ENCODE measurements at places on chromosomes 6 and 20. TPM values are rescaled to one million over a fixed set of nuclear protein-coding genes. Genes with fewer than 3 reads are reported as not detected.
A peak's percentile ranks its signal among the peaks of the same experiment; 100 is the strongest.

Gene PRRT1
- 0.15 TPM for total RNA-seq

Gene MLIP
- 172 TPM for total RNA-seq

DNA sequence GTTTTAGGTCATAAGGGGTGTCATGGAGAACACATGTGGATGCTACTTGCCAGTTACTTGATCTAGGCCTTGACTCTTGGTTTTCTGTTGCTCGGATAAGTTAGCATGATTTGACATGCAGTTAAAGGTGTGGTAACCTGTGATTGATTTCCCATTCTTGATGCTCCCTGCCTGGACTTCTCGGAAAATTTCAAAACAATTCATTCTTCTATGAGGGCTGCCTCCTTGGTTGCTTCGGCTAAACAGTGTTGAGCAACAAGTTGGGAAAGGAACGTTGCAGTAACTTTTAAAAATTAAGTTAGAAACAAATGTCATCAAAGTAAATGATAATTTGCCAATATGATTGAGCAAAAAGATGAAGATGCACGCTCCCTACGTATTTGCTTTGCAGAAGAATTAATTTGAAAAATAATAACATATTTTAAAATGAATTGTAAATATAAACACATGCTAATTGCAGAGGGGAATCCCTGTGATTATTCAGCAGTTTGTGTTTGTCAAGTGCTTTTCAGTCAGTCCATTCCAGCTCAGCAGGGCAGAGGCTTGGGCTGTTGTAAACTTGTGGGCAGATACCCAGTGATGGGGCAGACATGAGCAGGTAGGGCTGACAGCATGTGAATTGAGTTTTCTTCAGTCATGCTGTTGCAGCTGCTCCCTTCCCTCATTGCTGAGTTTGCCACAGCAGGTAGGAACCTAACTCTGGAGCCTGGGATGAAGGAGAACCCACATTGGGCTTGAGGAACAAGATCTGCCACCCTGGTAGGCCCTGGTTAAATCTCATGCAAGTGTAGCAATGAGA, 110.2 kb downstream of the ESR1 start:
- no peak for DNase-seq

DNA sequence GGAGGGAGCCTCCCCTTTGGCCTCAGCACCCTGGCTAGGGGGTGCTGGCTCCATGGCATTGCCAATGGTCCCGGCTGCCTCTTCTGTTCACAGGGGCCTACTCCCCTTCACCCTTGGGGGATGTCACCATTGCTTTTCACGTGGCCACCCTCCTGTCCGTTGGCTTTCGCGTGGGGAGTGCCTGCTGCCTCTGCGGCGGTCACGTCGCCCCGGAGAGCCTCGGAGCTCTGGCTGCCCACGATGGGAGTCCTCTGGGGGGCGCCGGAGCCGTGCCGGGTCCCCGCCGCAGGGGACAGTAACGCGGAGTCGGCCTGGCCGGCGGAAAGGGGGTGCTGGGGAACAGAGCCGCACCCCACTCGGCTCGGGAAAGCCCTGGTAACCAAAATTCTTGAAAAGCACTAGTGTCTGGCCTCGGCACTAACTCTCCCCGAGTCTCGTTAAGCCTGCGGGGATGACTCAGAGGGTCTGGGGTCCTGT, 661 bp upstream of the HEBP2 start:
- peak; percentile 74 for DNase-seq

GRCh38 chr6:136718476-136718875, 73.8 kb downstream of the MAP3K5 start:
- no peak for DNase-seq

DNA sequence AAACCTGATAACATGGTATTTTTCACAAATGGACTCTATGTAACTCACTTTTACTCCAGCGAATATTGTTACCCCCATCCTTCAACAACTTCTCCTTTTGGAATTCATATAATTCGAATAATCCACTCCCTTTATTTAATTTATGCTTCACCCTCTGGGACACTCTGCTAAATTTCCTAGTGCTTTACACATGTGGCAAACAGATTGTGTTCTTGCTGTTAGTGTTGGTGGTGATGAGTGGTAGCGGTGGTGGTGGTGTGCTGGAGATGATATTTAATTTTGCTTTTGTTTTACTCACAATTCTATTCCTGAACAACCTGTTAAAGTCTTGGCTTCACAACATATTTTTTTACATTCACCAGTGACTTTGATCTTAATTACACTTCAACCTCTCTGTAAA, 32.8 kb downstream of the HTR1B start:
- no peak for DNase-seq

GRCh38 chr20:62158088-62158400, 14.5 kb downstream of the SS18L1 start:
- DNase-seq = no peak

DNA sequence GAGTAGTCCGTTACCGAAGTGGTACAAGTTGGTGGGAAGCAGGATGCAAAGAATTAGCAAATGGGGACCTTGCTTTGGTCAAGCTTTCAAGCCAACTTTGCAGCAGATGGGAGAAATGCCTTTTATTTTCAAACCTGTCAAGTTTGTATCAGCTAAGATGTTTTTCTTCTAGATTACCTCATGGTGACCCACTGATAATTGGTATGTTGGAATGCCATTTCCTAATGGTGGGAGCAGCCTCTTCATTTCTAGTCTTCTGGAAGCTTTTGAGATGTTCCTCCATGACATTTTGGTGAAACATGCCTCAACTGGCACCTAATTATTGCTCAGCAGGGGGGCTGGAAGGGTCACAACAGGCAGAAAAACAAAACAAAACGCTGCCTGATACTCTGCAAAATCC, 43.7 kb downstream of the ADNP start:
- DNase-seq = no peak

Measured in psoas muscle (tissue), 8 donors.